ENCODE measurements at places on chromosomes 3 and 15.

GRCh38 chr3:45967724-45968123 is 24.5 kb downstream of the CXCR6 start:
- no peak for DNase-seq

DNA sequence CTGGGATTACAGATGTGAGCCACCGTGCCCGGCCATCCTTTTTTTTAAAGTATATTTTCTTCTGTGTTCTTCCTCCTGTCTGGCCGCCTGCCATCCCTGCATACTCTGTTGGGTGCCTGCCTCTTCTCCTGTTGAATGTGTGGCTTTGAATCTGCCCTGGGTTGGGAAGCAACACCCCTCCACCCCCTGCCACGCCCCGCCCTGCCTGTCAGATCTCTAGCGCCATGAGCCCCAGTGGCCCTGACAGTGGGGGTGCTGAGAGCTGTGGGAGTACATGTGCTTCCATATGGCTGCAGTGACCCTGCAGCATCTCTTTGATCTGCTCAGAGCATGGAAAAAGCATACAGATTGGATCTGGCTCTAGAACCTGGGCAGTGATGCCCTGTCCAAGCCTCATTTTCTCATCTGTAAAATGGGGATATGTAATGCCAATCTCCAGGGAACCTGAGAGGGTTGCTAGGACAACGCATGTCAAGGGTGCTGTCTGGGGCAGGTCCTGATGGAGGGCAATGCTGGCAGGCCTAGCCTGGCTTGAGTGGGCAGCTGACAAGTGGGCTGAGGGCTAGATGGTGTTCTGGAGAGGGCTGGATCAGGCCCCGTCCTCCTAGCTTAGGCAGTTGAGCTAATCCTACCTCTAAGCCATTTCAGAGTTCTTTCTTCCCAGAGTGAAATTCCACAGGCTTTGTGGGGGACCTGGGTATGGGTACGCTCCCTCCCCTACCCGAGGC is 23.9 kb downstream of the CCDC13 start:
- DNase-seq = no peak

GRCh38 chr15:40892447-40893012 is 1.7 kb upstream of the VPS18 start:
- no peak for DNase-seq

GRCh38 chr15:74822233-74822632 is 4.2 kb upstream of the CPLX3 start:
- no peak for DNase-seq

- DNase-seq = no peak
These were observed 1042.9 kb downstream of the ROBO1 start for GRCh38 chr3:78724859-78725258.

DNA sequence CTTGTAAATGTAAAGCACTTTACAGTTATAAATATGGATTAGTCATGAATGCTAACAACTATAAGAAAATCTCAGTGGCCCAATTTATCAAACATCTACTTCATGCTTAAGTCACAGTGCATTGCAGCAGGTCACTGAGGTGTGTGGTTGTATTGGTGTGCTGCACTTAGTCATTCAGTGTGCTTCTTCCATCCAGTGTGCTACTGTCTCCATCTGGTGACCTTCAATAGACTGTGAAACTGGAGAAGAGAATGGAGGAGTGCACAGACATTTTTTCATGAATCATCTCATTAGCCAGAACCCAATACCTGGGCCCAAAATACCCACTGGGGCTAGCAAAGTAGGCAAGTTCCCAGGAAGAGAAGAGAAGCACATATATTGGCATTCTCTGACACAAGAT is 199.6 kb downstream of the SHOX2 start:
- DNase-seq = no peak

DNA sequence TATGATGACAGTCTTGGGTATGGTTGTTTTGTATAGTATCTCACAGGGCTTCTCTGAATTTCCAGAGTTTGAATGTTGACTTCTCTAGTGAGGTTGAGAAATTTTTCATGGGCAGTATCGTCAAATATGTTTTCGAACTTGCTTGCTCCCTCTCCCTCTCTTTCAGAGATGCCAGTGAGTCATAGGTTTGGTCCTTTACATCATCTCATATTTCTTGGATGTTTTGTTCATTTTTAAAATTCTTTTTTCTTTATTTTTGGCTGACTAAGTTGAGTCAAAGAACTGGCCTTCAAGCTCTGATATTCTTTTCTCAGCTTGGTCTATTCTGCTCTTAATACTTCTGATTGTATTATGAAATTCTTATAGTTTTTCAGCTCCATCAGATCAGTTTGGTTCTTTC is 282.3 kb upstream of the NECTIN3 start:
- DNase-seq = no peak

DNA sequence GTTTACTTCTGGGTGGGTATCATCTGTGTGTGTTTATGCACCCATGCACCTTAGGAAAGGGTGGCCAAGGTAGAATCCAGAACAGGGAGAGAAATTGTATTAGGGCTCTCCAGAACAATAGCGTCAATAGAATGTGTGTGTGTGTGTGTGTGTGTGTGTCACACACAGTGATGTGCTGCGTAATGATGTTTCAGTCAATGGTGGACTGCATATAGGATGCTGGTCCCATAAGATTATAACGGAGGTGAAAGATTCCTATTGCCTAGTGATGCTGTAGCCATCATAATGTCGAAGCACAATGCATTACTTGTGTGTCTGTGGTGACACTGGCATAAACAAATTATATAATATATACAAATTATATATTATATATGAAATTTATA is 69.3 kb upstream of the PRR23C start:
- DNase-seq = no peak

- no peak for DNase-seq
These were observed 132.1 kb upstream of the PRR20G start for GRCh38 chr3:127419641-127420553.

DNA sequence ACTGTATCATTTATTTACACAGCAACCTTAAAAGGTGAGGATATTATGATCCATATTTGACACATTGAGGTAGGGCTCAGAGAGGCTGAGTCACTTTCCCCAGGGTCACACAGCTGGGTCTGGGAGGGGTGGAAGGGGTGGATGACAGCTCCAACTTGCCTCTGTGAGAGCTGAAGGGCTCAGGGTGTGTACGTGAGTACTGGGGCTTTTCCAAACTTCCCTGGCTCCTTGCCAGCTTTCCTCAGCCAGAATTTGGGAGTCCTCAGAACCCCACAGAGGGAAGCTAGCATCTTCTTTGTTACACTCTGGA is 58.3 kb upstream of the SLC6A11 start:
- DNase-seq = no peak

DNA sequence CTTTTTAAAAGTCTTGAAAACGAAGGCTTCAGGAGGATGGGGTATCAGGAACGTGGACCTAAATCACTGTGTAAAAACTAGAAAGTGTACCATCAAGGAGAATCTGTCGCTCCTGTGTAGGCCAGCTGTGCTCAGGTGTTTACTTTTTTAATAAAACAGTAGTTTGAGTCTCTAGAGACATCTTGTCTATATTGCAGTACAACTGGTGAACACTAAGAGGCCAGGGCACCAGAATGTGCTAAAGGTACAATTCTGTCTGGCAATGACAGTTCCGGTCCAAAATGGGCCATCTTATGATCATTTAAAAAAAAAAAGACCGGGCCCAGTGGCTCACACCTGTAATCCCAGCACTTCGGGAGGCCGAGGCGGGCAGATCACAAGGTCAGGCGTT is 61.8 kb upstream of the MCF2L2 start:
- DNase-seq = no peak

GRCh38 chr3:66253790-66254620 is 33.2 kb downstream of the SLC25A26 start:
- DNase-seq = no peak

DNA sequence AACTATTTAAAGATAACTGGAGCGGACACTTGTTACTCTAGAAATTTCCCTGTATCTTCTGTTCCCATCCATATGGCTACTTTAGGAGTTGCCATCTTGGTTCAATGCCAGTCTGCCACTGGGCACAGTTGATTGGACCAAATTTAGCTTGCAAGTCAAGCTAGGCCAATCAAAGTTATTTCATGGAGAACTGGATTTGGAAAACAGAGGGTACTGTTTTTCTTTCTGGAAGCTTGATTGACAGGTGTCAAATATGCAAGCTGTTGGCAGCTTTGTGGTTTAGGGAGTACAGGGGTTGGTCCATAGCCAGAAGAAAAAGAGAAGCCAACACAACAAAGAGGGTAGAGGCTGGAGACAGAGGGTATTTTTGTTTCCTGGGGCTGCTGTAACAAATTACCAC is 33.4 kb upstream of the KLHL25 start:
- no peak for DNase-seq

GRCh38 chr3:113501597-113501996 is 13.4 kb downstream of the SPICE1 start:
- DNase-seq = no peak

GRCh38 chr3:189490337-189490736 is 140.9 kb upstream of the TP63 start:
- DNase-seq = no peak

- no peak for DNase-seq
These were observed 58.9 kb upstream of the GATA2 start for GRCh38 chr3:128551867-128552266.

DNA sequence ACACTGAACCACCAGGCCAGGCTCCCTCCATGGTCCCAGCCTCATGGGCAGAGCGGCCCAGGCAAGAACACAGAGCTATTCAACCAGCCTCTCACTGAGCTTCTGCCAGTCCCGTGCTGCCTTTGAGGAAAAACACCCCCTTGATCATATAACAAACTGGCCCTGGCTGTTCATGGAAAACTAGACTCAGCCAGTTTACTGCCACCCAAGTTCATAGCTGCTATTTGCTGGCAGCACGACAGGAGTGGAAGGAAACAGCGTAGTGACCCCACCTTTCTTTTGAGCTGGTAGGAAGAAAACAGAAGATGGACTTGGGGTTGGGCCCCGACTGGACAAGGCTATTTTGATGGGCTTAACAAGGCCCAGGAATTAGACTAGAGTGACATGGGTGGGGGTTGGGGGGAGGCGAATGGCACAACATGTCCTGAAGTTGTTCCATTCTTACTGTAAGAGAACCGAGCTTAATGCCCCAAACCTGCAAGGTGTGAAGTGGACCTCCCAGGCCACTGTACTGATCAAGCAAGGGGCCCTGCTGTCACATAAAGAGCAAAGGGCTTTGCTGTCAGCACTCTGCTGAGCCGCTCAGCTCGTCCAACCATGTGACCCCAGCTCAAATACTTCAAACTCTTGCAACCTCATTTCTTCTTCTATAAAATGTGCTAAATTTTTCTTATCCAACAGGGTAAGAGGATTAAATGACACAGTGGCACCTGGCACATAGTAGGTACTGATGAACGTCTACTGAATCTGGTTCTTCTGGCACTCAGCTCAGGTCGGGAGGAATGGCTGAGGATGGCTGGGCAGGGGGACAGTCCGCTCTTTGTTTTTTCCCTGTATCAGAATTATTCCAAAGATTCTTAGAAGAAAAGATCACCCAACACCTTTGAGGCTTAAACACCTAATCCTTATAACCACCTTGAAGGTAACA is 1.6 kb downstream of the FBXL22 start:
- DNase-seq = no peak

DNA sequence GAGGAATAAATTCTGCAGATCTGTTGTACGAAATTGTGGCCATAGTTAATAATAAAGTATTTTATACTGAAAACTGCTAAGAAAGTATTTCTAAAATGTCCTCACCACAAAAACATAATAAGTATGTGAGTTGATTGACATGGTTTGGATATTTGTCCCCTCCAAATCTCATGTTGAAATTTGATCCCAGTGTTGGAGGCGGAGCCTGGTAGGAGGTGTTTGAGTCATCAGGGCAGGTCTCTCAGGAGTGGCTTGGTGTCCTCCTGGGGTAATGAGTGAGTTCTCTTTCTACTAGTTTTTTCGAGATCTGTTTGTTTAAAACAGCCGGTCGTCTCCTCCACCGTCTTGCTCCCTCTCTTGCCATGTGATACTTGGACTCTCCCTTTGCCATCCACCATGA is 424.1 kb upstream of the KCNMB2 start:
- DNase-seq = no peak

- DNase-seq = no peak
These were observed 52.6 kb downstream of the CNTN3 start for GRCh38 chr3:74561881-74562280.

DNA sequence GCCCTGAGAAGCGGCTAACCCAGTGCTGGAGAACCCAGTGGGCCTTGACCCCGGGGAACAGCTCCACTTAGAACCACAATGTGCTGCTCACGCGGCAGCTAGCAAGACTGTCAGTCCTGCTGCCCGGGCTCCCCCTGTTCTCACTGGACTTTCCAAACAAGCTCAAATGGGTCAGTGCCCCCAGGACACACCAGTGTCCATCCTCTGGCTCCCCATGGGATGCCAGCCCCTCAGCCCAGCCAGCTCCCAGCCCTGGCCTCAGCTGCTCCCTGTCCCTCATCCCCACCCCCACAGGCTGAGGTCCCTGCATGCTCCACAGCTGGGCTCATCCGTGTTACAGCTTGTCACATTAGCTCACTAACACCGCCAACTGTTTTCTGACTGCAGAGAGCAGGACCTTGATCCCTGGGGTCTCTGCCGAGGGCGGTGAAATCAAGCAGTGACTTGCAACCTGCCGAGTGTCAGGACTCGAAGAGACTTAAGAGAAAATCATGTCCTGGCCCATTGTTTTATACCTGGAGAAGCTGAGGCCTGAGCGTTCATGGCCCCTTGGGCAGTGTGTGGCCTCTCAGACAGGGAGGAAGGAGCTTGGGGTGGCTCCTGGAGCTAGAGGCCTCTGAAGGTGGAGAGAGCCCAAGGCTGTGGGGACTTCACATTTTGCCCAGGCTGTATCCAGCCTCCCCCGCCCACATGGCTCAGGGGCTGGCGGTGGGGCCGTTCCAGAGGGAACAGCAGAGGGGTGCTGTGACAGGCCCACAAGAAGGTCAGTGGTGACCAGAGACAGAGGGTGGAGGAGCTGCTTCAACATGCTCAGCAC is 157.5 kb downstream of the MEGF11 start:
- DNase-seq = no peak

DNA sequence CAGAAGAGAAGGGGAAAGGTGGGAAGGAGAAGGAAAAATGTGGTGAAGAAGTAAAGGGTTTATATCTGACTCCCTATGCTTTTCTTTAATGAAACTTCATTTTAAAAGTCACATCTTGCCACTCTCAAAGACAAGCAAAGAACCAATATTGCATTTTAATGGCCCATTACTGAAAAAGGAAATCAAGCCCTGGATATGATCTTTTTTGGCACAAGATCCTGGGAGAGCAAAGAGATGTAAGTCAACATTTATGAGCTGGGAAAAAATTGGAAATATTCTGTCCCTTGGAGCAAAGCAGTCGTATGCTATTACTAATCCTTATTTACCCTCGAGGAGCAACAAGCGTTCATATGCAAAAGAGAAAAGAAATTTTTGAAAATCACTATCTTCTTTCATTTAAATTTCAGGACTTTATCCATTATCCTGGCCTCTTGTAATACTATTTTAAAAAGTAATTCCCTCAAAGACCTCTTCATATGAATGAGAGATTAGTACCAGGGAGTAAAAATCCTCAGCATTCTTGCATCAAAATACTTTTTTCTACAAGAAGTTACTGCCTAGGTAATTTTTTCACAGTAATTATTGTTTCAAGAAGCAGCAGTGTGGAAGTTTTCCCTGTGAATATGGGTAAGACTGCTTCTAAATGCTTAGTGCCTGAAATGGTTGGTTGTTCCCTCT is 435.3 kb upstream of the PDZRN3 start:
- no peak for DNase-seq

All from stimulated activated CD4-positive, alpha-beta T cell treated with anti-CD3 and anti-CD28 coated beads, Interleukin-15, amount 100 ng/mL, for 1 hour (primary cell).